ENCODE measurements at places on chromosomes 12 and 14. TPM values are rescaled to one million over a fixed set of nuclear protein-coding genes. Genes with fewer than 3 reads are reported as not detected.

- DNase-seq: peak; percentile 7
These were observed 31.0 kb downstream of the ITGA7 start for GRCh38 chr12:55676707-55677106.

Gene PYGL
- total RNA-seq: 99.1 TPM

DNA sequence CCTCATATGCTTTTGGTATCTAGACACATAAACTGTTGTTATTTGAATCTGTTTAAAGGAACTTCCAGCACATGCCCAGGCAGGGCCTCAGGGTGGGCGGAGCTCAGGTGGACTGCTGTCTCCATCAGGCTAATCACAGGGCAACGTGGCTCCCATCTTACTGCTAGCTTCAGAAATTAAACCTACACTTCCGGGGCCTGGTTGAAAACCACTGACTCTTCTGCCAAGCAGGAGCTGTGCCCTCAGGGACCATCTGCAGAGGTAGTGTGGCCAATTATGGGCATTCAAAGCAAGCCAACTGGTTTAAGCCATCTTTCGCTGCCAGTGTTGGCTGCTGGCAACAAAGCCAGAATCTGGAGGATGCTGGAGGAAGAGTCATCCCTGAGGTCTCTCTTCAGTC, 97.5 kb downstream of the TMX1 start:
- DNase-seq: no peak

- no peak for DNase-seq
These were observed 287.0 kb upstream of the FKBP4 start for GRCh38 chr12:2507814-2508213.

GRCh38 chr12:122097927-122098756, 19.6 kb downstream of the MLXIP start:
- DNase-seq: no peak

- no peak for DNase-seq
These were observed 53.7 kb upstream of the KITLG start for GRCh38 chr12:88634008-88634407.

Gene TEX52
- not detected for total RNA-seq

DNA sequence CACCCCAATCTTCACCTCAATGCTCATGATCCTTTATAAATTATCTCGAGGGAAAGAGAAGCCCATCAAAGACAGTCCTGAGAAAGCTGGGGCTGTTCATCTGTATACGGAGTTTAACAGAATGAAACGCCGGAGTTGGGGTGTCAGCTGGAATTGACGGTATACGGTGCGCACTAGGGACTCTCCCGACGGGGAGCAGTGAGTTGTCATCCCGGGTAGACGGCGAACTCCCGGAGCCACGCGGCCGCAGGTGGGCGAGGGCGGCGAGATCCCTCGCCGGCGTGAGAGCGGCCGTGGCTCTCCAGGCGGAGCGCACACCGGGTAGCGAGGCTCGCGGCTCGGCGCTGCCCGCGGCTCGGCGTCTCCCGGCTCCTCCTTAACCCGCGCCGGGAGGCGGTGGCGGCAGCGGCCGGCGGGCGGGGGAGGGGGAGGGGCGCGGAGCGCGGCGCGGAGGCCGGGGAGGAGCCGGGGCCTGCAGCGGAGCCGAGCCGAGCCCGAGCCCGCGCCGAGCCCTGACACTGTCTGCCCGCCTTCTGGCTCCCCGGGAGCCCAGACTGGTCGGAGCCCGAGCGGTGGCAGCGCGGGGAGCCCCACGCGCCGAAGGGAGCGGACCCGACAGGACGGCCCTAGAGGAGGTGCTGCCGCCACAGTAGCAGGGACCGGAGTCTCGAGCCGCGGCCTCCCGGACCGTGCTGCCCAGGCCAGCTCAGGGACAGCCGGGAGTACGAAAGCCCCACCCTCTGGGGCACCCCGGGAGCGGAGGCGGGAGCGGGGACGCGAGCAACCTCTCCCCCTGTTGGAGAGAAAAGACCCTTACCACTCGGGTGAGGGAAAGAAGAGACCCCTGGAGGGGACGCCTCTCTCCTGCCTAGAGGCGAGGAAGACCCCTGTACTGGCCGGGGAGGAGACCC, at the start of gene FOXJ2:
Gene FOXJ2, plus strand, starts transcription at position 475 of the 911 bp plus-strand sequence. CDS start 7,117 bp downstream, outside the sequence.
- peak; percentile 88 for DNase-seq

Gene COX8C
- total RNA-seq: not detected

Gene IL26
- total RNA-seq: not detected

DNA sequence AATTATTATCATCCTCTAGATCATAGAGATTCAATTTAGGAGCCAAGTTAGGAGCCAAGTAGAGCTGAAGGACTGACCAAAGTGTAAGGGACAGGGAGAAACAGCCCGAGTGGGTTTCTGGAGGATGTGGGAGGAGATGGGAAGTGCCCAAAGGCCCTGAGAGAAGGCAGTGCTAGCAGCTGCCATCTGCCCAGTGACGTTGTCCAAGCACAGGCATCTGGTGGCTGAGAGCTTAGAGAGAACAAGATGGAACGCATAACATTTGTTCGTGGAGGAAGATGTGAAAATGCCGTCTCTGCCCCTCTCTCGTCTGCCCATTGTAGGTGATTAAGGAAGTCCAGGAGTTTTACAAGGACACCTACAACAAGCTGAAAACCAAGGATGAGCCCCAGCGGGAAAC, 34.7 kb downstream of the CD9 start:
- no peak for DNase-seq

Gene NOVA1
- total RNA-seq: 0.25 TPM

- no peak for DNase-seq
These were observed 153.9 kb downstream of the PRKCH start for GRCh38 chr14:61475316-61475715.

Gene PZP
- total RNA-seq: 0.70 TPM

- no peak for DNase-seq
These were observed 68.3 kb upstream of the DDX11 start for GRCh38 chr12:31005256-31005943.

DNA sequence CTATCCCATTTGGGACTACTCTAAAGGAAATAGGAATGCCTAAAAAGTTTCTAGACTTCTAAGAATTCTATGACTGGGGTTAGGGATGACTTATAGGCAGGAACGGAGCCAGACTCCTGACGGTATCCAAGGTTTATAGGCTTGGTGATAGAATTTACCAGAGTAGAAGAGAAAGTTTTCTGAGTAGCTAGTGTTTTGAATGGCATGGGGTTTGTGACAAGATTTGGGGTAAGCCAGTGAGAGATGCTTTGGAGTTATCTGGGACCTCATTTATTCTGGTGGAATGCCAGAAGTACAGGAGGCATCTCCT, 444.6 kb downstream of the RAD51B start:
- no peak for DNase-seq

GRCh38 chr14:22540811-22541360, 48.1 kb downstream of the DAD1 start:
- no peak for DNase-seq

Gene EFS
- total RNA-seq: 0.68 TPM

Gene EML1
- total RNA-seq: 5.1 TPM
